Fibroblast of gingiva (primary cell): ENCODE measurements at places on chromosomes 3 and 15.

- DNase-seq, result no peak
Observed at GRCh38 chr15:75597667-75598341, 18.7 kb upstream of the PTPN9 start.

- peak; percentile 77 for DNase-seq
Observed at GRCh38 chr3:100023150-100023549, 91.2 kb downstream of the FILIP1L start.

- DNase-seq, result no peak
Observed at GRCh38 chr3:162507397-162507796, 1010.8 kb downstream of the OTOL1 start.

GRCh38 chr3:197997936-197998335, 37.9 kb downstream of the LMLN start:
- DNase-seq, result no peak

DNA sequence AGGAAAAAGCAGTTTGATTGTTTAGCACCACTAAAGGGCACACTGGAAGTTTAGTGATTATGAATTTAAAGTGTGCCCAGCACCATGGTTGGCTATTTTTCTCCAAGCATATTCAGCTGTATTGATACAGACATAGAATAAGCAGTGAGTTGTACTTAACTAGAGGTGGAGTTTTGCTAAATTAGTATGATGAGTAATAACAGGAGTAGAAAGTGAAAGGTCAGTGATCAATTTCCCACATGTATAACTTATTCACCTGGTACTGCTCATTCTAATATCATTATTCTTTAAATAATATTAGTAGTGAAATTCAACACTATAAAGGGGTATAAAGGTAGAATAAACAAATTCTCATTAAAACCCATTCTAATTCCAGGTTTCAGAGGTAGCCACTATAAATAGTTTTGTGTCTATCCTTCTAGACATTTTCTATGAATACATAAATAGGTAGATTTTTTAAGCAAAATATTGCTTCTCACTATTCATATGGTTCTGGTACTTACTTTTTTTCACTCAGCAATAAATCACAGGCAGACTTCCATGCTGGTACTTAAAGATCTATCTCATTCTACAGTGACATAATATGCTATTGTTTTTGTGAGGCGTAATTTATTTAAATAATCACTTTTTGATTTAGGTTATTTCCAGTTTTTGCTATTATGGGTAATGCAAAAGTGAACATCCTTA, 732.9 kb downstream of the VGLL3 start:
- DNase-seq, result no peak

GRCh38 chr15:91075739-91076138, 24.3 kb upstream of the SV2B start:
- no peak for DNase-seq

- peak; percentile 10 for DNase-seq
Observed at GRCh38 chr3:126711121-126711760, 7.2 kb downstream of the CHCHD6 start.

DNA sequence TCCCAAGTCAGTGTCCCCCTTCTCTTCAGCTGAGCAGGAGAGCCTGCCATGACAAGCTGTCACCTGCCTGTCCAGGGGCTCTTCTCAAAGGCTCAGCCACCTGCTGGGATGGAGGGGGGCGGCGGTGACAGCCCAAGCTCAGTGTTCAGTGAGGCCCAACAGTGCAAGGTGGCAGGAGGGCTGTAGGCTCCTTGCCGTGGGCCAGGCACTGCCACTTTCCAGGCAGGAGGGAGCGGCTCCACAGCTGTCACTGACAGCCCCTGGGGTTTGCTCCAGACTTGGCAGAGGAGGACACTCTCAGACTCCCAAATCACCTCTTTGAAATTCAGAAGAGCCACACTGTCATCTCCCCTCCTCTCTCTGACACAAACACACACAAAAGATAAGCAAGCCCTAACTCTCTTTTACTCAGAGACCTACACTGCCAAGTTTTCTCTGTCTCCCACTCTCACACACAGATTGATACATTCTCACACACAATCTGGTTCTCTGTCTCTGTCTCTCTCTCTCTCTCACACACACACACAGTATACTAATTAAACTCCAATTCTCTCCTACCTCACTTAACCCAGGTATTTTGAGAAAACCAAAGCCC, 443.3 kb downstream of the EPHB1 start:
- no peak for DNase-seq

- DNase-seq, result peak; percentile 58
Observed at GRCh38 chr3:85571835-85572234, 613.0 kb downstream of the CADM2 start.

DNA sequence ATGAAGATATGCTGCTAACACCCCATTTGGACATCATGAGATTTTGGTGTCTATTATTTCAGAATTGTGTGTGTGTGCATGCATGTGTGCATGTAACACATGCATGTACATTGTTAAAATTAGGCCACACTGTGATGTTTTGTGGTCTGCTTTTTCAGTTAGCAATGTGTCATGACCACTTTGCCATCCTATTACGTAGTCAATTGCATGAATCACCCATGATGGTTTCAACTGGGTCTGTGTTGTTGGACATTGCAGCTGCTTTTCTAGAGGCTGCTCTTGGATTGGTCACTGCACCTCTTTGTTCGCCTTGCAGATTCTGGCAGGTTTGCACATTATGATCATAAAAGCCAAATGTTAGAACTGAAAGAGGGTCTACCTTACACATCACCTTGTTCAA, 101.0 kb upstream of the THBS1 start:
- no peak for DNase-seq

DNA sequence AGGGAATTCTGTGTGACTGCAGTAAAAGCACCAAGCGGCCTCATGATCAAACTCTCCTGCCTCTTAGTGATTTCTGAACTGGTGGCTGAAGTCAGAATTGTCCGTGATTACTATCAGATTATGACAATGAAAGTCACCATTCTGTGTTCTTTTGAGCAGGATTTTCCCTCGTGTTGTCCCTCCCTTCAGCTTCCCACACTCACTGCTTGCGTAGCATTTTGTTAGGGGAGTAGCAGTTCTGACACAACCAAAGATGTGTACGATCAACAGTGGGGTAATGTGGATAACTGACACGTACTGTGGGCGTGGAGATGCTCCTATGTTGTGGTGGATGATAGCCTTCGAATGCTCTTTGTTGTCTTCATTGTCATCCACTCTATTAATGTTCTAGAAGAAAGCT, 67.8 kb upstream of the ICE2 start:
- DNase-seq, result no peak

- no peak for DNase-seq
Observed at GRCh38 chr15:92383519-92384324, 10.0 kb upstream of the ST8SIA2 start.

DNA sequence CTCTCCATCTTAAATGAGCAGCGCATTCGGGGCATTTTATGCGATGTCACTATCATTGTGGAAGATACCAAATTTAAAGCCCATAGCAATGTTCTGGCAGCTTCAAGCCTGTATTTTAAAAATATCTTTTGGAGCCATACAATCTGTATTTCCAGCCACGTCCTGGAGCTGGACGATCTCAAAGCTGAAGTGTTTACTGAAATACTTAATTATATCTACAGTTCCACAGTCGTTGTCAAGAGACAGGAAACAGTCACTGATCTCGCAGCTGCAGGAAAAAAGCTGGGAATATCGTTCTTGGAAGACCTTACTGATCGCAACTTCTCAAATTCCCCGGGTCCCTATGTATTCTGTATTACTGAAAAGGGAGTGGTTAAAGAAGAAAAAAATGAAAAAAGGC, 44.4 kb upstream of the RASA2 start:
- no peak for DNase-seq

- DNase-seq, result no peak
Observed at GRCh38 chr3:78901544-78901943, 866.3 kb downstream of the ROBO1 start.

GRCh38 chr3:70919661-70920060, 607.2 kb upstream of the MDFIC2 start:
- no peak for DNase-seq

DNA sequence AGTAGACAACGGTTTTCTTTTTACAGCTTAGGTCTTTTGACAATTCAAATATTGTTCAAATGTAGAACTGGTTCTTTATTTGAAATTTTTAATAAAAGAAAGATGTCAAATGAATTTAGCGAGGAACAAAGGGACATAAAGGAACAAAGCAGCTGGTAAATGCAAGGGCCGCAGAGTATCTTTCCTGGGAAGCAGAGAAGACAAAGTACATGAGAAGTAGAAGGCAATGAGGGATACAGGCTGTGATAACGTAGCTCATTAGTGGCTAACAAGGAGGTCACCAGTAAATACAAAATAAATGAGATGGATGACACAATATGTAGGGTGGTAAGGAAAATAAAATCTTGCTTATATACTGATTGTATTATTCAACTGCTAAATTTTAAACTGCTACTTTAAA, 762.8 kb downstream of the VGLL3 start:
- no peak for DNase-seq

DNA sequence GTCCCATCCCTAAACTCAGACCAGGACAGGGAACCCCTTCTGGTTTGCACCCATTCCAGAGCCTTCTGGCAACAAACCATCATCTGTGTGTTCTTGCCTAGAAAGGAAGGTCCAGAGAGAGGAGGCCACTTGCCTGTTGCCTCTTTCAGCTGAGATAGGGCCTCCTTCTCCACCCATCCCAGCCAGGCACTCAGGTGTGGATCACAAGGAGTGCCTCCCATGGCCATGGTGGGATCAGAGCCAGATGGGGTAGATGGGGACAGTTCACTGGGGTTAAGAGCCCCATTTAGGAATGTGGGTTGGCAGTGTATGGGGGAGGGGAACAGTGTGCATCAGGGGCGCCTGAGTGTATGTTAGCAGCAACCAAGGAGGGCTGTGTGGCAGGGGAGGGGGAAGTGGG, 8.9 kb upstream of the CTDSPL start:
- no peak for DNase-seq

DNA sequence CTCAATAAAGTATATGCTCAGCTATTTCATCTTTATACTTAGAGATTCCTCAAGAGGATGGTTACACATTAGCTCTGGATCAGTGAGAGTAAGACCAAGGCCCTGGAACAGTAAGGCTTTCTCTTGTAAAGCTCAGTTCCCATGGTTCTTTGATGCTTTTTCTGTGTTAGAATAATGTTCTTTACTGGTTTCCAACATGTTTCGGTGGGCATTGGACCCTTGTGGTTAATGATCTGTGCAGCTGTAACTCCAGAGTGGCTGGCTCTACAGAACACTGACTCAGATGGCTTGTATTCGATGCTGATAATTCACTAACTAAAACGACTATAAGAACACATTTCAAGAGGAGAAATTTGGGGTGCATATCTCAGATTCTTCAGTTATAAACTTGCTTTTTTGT, 114.7 kb downstream of the AKAP13 start:
- no peak for DNase-seq
